ENCODE measurements at places on chromosomes 7 and 10.

DNA sequence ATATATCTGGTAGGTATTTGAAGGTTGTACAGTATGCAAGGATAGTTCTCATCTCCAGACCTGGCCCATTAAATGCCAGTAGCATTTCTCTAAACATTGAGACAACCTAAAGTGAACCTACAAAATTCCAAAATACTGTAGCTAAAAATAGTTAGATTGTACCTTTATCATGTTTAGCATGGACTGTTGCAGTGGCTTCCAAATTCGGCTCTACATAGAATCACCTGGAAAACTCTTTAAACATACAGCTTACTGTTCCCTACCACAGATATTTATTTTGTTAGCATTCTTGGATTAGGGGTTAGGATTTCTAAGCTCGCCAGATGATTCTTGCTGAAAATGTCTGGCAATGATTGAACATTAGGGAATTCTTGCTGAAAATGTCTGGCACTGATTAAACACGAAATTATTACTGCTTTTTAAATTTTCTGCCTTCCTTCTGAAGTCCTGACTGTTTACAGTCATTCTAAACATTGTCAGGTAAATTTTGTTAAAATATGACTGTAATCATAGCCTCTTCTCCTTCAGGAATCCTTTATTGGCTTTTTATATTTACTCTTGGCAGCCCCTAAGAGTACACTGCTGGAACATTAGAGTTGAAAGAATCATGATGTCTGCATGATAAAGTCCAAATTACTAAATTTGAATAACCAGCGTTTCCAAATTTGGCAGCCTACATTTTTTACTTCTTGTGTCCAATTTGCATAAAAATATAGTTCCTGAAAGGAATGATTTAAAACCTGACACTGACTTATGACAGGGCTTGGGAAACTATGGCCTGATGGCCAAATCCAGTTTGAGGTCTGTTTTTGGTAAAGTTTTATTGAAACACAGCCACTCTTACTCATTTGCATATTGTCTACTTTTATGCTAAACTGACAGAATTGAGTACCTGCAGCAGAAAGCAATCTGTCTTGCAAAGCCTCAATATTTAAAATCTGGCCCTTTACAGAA is 40.3 kb downstream of the SHOC2 start:
- no peak for DNase-seq

DNA sequence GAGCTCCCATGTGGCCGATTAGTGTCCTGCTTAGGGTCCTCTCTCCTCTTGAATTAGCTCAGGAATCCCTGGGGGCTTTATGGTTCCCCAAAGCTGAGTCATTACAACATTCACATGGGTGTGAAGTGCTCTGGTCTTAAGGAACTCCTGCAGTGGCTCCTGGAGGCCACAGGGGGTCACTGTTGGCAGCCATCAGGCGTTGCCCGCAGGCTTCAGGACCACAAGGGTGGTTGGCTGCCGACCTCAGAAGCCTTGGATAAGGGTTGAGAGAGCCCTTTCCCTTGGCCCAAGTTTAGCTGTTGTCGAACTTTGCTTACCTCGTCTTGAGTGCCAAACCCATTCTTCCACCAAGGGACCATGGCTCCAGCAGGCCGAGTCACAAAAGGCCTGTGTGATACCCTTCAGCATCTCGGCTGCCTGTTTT is 61.7 kb downstream of the SH2D4B start:
- peak; percentile 19 for DNase-seq

DNA sequence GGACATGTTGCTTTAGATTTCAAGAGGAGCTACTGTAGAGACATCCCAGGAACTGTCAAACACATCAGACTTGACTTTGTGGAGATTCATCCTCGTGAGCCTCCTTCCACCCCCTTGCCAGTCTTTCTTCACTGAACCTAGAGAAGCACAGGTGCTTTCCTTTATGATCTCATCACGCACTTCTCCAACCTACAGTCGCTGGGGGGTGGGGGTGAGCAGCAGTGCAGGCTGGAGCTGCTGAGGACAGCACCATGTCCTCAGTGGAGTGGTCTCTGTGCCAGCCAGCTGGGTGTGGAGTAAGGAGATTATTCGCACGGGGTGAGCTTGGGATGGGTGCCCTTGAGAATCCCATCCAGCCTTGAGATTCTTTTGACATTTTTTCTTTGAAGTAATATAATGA is 88.1 kb downstream of the VOPP1 start:
- no peak for DNase-seq

- DNase-seq, result no peak
Observed at GRCh38 chr10:3936422-3937040, 151.5 kb upstream of the KLF6 start.

GRCh38 chr10:11113156-11113555 is 95.5 kb downstream of the CELF2 start:
- no peak for DNase-seq

DNA sequence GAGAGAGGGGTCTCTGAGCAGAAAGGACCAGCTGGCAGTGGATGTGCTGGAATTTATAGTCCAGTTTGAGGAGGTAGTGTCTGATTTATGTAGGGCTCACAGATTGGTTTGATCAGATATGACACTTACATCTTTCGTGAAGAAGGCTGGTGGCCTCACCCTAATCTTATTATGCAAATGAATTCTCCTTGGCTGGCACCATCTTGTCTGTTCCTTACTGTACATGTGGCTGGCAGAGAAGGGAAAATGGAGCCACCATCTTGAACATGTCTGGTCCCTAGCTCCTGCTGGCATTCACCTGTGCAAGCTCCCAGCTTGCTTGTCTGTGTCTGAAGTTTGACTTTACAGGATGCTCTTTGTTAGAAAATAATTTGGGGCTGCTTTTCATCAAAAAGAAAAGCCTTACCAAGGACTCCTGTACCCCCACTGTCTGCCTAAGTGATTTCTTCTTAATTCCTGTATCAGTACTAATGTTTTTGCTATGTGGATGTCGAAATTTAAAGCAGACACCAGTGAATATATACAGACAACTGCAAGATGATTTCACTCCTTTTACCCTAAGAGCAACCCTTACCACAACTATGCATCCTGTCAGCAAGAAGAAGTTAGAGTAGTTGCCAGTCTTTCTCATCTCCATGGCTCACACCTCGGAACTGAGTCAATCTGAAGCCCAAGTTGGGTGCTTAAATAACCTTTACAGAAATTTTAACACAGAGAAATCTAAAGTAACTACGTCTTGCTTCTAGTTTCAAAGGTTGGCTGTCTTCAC is 322.0 kb upstream of the SEMA3D start:
- no peak for DNase-seq

DNA sequence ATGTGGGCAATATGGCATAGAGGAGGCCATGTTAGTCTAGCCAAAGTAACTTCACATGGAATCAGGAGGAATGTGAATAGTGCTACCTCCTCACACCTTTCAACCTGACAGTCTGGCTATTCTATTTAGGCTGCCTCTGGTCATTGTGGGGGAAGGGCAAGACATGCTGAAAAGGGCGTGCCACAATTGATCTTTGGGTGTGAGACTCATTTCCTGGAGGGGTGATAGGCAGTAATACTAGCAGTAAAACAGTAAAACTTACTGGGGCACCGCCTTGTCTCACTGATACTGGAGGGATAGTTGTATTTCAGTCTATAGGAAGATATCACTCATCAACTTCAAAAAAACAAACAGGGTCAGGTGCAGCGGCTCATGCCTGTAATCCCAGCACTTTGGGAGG is 88.7 kb downstream of the TMEM168 start:
- no peak for DNase-seq

DNA sequence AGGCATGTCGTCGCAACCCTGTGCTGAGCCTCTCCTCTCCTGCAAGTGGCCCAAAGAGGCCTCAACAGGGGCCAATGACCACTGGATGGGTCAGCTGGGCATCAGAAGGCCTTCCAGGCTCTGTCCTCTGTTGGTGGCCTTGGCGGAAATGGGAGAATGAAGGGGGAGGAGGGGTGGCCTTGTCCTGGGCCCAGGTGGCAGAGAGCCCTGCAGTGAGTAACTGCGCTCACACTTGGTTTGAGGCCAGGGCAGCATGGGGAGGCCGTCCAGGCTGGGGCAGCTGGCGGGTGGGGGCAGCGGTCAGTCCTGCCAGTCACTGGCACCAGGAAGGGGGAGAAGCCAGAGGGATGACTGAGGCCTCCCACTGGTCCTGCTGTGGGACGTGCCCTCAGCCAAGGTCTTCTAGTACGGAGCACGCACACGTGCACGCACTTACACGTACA is 59.8 kb downstream of the LHPP start:
- no peak for DNase-seq

DNA sequence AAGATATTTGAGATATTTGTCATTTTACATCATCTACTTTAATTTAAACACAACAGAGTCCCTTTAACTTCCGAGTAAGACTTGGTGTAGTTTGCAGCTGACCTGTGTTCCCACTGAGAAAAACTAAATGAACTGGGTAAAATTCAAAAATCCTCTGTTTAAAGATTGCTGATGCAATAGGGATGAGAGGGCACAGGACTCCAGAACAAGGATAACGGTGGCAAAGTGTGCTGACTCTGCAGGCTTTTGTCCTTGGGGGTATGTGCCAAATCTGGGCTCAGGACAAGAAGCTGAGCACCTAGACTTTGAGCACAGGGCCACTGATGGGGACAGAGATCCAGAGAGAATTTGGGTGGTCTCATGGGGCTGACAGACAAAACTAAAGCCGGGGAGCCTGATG is 156.8 kb downstream of the CCDC71L start:
- DNase-seq, result no peak

DNA sequence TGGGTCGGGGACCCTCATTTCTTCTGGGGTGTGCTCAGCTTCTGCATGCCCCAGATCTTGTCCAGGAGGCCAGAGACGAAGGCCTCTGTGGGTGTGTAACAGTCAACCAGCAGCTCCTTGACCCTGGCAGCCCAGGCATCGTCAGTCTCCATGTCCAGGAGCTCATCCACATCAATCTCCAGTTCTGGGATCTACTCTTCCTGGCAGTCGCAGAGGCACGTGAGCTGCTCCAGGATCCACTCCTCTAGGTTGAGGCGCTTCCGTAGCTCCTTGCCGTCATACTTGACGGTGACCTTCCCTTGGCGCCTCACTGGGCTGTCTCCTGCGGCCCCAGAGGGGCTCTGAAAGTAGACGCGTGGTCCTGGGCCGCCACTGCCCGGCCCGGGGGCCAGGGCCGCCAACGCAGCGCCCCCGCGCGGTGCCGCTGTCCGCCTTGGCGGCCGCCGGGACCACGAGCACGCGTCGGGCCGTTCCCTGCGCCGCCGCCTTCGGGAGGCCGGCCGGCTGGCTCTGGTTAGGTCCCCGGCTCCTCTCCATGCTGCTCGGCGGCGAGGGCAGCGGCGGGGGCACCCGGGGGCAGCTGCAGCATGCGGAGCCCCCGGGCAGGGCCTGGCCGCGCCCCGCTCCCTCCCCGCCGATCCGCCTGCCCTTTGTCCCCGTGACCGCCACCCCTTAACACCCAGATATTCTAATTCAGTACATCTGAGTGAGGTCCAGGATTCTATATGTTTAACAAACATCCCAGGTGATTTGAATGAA is 170.5 kb downstream of the SEPTIN7 start:
- DNase-seq, result no peak

- no peak for DNase-seq
Observed at GRCh38 chr10:7507887-7508726, 97.3 kb upstream of the SFMBT2 start.

DNA sequence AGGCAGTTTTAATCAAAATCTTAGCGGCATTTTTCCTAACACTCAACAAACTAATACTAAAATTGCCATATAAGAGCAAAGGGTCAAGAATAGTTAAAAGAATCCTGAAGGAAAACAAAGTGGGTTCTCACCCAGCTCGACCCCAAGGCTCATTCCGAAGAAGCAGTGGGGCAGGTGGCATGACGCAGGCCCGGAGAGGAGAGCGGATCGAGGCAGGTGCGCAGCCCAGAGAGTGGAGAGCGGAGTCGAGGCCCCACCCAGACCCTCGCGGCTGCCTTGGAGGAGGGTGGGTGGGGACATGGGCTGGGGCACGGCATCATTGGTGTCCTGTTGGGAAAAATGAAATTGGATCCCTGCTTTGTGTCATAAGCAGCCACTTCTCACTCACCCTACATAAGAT is 109.8 kb downstream of the INPP5A start:
- DNase-seq, result no peak

DNA sequence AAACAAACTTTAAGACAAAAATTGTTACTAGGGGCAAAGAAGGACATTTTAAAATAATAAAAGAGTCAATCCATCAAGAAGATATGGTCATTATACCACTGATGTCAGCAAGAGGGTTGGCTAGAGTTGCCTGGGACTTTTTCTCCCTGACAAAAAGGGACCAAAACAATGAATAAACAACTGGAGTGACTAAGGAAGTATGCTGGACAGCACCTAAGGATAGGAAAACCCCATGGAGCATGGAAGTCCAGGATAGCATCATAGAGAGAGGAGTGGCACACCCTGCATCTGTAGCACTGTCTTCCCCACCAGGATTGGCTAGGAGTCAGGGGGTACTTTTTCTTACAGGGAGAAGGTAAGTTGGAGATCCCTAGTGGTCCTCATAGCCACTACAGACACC is 73.5 kb upstream of the MACROH2A2 start:
- DNase-seq, result no peak

GRCh38 chr10:50421026-50421719 is 169.9 kb upstream of the ASAH2 start:
- peak; percentile 39 for DNase-seq

- DNase-seq, result no peak
Observed at GRCh38 chr7:139548302-139549028, 25.0 kb downstream of the CLEC2L start.

DNA sequence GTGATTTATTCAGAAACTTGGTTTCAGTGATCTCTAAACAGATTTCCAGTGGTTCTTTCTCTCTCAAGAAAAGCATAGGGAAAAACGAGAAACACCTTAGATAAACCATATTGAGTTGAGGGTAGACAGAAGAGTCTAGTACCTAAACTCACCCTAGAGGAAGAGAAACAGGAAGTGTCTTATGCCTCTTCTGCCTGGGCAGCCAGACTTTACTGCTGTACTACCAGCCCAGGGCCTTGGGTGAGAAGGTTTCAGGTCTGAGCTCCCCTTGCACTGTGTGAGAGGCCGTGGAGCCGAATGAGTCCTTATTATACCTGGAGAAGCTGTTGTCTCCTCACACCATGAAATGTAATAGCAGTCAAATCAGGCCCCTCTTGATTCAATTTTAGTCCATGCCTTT is 18.2 kb downstream of the HIF1AN start:
- no peak for DNase-seq

GRCh38 chr10:103734731-103735130 is 120.6 kb downstream of the SH3PXD2A start:
- DNase-seq, result no peak
